ENCODE measurements at places on chromosomes 6 and 20.

DNA sequence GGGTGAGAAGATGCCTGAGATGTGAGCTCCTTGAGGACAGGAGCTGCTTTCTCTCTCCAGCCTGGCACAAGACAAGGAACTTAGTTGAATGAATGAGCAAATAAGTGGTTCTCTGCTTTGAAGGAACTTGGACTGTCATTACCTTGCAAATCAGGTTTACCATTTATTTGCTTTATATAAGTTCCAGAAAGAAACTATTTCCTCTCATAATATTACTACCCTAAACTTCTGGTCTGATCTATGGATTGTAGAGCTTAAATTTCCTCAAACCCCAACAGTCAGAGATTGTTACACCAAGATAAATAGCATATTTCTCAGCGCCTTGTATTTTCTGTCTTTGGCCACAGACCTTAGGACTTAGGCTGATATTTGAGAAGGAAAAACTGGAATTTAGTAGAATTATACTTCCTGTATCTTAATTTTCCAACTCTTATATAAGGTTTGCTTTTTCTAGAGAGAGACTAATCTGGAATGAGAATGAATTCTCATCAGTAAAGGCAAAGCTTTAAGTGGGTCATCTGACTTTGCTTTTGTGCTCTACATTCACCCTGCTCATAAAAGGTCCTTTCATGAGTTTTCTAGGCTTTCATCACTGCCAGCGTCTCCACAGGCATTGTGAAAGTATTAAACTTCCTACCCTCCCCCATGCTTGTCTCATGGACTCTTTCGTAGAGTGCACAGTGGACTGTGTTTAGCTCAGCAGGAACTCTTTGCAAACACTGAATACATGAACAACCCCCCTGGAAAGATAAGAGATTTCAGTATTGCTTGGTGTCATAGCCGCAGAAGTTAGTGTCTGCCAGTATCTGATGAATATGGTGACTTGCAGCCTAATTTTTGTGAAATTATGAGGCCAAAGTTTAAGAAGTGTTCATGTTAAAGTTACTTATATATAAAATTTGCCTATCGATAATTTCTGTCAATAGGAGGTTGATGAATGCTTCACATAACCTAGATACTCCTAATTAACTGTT is 74.0 kb downstream of the PTPRA start:
- H3K27me3 ChIP-seq: no peaks in the 10 kb centered on the region
- peak overlapping the region; percentile 61 for H3K27ac ChIP-seq
- DNase-seq: no peak
- peaks cover 5% of the 10 kb centered on the region for H3K36me3 ChIP-seq
- no peak overlapping the region for H3K4me3 ChIP-seq

GRCh38 chr6:91149246-91149955 is 562.5 kb upstream of the MAP3K7 start:
- peaks cover 3% of the 10 kb centered on the region for H3K4me1 ChIP-seq
- no peak overlapping the region for H3K27ac ChIP-seq
- no peak overlapping the region for H3K4me3 ChIP-seq
- DNase-seq: no peak

GRCh38 chr20:44644667-44645131 is 6.8 kb downstream of the ADA start:
- no peak for DNase-seq
- H3K27ac ChIP-seq: peak overlapping the region; percentile 41
- H3K36me3 ChIP-seq: peaks cover 11% of the 10 kb centered on the region
- peaks cover 74% of the 10 kb centered on the region for H3K4me1 ChIP-seq

DNA sequence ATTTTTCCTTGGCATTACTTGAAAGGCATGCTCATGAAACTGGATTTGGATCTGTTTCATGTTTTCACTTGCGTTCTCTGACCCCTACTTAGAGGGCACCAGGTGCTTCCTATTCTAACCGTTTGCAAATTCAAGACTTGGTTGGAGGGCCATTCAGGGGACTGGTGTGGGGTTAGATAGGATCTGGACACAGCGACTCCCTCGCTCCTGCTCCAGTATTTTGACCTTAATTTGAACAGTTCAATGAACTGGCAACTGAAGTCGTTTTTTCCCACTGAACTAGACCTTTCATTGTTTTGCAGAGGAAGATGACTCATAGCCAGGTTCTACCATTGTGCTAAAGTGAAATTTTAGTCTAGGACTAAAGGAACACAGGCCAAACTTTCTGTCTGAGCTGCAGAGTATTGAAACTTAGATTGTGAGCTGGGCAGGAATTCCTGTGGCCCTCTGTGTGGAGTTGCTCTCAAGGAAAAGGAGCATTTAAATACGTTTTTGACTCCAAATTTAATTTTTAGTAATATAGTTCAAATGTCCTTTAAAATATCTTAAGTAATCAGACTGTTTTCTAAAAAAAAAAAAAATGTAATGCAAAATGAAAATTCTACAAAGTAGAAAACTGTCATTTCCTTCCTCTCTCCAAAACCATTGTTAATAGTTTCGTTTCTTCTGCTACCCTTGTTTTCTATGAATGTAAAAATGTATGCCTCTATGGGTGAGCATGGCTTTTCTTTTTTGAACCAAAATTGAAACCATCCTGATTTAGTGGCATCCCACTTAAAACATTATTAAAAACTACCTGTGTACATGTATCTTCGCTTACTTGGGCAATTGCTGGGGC is 64.8 kb downstream of the UTRN start:
- no peaks in the 10 kb centered on the region for H3K27me3 ChIP-seq
- H3K27ac ChIP-seq: peak overlapping the region; percentile 75
- H3K36me3 ChIP-seq: peaks cover 4% of the 10 kb centered on the region
- no peak for DNase-seq
- peaks cover 65% of the 10 kb centered on the region for H3K4me1 ChIP-seq
- H3K4me3 ChIP-seq: no peak overlapping the region

DNA sequence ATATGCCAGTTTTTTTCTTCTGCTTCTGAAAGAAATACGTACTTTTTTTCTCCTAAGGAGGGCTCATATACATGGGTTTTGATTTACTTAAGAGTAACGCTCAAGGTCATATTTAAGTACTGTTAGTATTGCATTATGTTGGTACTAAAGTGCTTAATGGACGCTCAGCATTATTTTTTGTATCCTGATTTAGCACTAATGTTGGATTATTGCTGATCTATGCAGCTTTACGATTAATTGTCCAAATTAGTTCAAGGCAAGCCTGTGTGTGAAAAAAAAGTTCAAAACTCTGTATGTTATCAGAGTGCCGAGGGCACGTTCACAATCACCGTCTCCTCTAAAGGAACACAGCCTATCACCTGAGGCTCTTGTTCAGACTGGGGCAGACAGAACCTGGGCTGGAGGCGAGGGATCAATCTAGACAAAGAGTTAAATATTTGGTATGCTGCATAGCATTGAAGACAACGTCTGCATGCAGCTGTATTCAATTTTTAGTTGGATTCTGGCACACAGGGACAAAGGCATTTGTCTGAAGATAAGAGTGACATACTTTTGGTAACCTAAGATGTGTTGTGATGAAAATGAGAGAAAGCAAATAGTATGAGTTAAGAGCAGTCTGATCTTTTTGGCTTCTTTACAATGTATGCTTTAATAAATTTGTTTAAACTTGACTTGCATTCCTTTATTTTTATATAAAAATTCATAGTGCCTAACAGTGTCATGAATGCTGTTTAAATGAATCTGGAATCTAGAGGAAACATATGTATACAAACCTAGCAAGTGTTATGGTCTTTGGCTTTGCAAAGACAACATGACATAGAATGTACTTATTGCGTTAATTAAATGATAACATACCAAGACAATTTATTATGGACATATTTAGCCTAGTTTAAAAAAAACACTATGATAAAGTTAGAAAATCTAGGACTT is 341.2 kb downstream of the SAMD5 start:
- H3K27ac ChIP-seq: no peak overlapping the region
- H3K4me1 ChIP-seq: 0 out of 2 replicates have a peak, but pooled peaks cover 2% of the 10 kb centered on the region
- H3K27me3 ChIP-seq: no peaks in the 10 kb centered on the region

DNA sequence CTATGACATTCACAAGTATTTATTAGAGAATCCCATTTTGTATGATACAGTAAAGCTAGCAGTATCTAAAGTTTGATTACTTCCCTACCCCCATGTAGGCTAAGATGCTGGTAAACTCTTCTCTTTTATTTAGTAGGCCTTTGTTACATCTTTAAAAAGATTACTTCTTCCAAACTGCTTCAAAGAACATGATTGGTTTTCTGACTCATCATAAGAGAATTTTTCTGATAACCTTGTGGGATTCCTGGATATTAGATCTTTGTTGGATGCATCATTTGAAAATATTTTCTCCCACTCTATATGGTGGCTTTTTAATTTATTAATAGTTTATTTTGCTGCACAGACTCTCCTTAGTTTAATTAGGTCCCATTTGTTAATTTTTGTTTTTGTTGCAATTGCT is 898.3 kb upstream of the ADGRB3 start:
- no peak overlapping the region for H3K4me3 ChIP-seq
- H3K36me3 ChIP-seq: peaks cover 20% of the 10 kb centered on the region
- no peaks in the 10 kb centered on the region for H3K27me3 ChIP-seq
- no peak for DNase-seq

GRCh38 chr20:37234254-37234581 is 27.4 kb downstream of the GHRH start:
- H3K27me3 ChIP-seq: no peaks in the 10 kb centered on the region
- peaks cover 87% of the 10 kb centered on the region for H3K36me3 ChIP-seq
- H3K4me1 ChIP-seq: peaks cover 23% of the 10 kb centered on the region
- H3K27ac ChIP-seq: no peak overlapping the region
- no peak for DNase-seq
- no peak overlapping the region for H3K4me3 ChIP-seq

GRCh38 chr6:159056899-159057298 is 12.1 kb upstream of the TAGAP start:
- H3K27ac ChIP-seq: no peak overlapping the region
- H3K4me1 ChIP-seq: peaks cover 11% of the 10 kb centered on the region
- H3K4me3 ChIP-seq: no peak overlapping the region
- no peaks in the 10 kb centered on the region for H3K27me3 ChIP-seq
- H3K36me3 ChIP-seq: no peaks in the 10 kb centered on the region

Measured in WTC11 (cell line).